ENCODE measurements at places on chromosomes 7 and 10. TPM values are rescaled to one million over a fixed set of nuclear protein-coding genes. Genes with fewer than 3 reads are reported as not detected.

The PRPF18 gene
- 32.7 TPM for total RNA-seq

The SOSTDC1 gene
- not detected for total RNA-seq

The SERPINE1 gene
- total RNA-seq = 3.3 TPM

The PAX4 gene
- not detected for total RNA-seq

The BET1 gene
- total RNA-seq = 25.8 TPM

All from melanocyte of skin (primary cell).